ENCODE measurements at places on chromosomes 2 and 18.

- no peak for DNase-seq
Observed at GRCh38 chr2:27313882-27314645, 5.8 kb upstream of the UCN start.

GRCh38 chr2:23055251-23055650 is 329.7 kb upstream of the KLHL29 start:
- DNase-seq, result no peak

DNA sequence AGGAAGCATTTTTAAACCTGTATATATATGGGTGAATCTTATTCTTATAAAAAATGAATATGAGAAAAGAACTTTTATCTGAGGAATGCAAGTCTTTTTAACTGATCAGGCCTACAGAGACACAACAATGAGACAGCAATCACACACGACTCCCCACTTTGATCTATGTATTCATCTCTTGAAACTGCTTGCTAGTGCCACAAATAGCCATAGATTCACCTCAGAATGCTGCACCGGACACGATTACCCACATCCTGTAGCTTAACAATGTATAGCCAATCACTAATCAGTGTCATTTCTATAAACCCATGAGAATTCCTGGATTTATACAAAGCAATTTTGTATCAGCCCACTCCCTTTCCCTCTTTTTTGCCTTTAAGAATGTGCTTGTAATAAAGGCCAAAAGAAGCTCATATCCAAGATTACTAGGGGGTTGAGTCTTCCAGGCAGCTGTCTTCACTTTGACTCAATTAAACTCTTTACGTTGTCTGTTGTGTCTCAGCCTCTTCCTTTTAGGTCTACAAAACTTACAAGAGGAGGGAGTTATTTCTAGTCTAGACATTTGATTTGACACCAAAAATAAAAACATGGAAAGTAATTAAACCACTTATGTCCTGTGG is 94.9 kb downstream of the MBD2 start:
- peak; percentile 53 for DNase-seq

DNA sequence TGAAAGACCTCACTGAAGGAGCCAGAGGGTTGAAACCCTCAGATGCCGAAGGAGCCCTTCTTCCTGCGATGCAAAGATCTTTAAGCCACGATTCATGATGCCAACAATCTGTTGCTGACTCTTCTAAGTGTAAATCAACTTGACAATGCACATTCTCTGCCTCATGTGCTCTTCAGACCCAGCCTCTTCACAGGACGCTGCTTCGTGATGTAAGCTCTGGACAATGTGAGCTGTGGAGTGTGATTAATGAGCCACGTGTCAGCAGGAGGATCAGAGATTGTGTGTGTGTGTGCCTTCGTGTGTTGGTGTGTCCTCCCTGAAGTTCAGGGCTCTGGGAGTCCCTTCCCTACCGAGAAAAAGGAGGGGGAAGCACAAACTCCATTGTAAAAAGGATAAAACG is 26.5 kb upstream of the TWIST2 start:
- DNase-seq, result no peak

GRCh38 chr2:157258520-157259326 is 1.2 kb downstream of the GALNT5 start:
- no peak for DNase-seq
